GM12865 (cell line): ENCODE measurements at places on chromosomes 1 and 21.

DNA sequence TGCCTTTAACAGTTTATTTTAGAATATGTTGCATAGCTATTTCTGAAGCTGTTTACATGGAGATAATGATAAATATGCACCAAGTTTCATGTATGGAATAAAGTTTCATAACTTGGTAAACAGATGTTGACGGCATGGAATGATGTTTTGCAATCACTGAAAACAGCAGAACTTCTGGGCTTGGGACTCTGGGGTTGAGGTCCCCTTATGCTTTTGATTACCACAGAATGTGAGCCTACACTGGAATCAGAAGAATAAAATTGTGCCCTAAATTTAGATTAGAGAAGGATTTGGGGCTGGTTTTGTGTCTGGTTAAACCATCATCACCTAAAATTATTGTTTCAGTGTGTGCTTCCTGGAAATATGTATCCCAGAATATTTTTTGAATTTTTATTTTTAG lies 11.1 kb downstream of the KRTAP24-1 start:
- DNase-seq = no peak

- no peak for DNase-seq
Measured at GRCh38 chr1:207288315-207288714, 33.2 kb upstream of the CD55 start.

- no peak for DNase-seq
Measured at GRCh38 chr1:52426371-52426770, 22.0 kb downstream of the PRPF38A start.

DNA sequence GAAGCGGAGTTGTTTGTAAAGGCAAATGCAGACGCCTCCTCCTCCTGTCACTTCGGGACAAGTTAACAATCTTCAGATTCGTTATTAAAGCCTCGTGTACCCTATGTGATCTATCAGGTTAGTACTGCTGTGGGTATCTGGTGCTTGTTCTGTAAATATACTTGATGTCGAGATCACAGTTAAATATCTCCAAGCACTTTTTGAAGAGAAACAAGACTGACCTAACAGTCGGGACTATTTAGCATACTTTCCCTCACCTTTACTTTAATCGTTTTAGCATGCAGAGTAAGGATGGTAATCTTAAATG lies 710 bp downstream of the KLHL20 start:
- no peak for DNase-seq

DNA sequence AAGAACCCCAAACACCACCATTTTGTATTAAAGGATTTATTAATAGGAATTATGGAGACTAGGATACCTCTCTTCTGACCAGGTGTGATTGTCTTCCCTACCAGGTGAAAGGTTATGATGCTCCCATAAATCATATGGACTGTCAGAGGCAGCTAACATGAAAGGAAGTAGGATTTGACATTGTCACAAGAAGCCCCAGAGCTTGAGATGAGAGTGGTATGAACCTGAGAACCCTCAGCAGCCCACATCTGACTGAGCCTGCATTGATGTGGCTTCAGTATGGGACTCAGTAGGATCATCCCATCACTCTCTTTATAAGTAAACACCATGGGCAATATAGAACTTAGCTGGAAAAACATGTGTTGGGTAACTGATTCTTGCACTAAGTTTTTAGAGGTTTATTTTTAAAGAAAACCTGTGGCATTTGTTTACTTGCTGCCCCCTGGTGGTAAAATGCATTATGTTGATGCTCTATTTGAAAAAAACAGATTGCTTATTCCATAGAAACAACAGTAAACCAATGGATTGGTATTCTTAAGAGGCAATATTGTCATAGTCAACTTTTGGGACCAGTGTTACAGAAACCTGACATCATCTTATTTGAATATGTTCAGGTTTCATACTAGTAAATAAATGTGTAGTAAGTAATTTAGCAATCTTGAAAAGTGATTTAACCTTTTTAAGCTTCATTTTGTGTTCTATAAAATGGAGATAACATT lies 16.6 kb upstream of the CACYBP start:
- peak; percentile 61 for DNase-seq

GRCh38 chr21:28810826-28811524 lies 181.7 kb downstream of the LTN1 start:
- DNase-seq = no peak

DNA sequence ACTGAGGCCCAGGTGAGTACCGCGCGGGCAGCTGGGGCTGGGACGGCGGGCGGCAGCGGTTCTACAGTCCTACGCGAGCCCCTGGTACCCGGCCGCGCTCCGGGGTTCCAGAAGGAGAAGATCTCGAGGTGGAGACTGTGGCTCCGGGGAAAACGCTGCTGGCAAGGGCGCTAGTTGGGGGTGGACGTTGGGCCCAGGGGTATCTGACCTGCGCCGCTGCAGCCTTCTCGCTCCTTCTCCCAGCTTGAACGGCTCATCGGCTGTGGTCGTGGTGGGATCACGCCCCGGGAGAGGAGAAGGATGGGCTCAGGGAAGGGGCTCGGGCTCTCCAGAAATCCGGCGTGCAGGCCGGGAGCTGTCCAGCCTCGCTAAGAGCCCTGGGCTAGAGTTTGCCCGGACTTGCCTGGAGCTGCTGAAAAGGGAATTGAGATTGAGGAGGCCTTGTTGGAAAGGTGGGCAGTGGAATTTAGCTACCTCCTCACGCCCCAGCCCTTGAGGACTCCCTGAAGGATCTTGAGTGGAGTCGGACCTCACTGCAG lies 1.1 kb upstream of the POU3F1 start:
- DNase-seq = no peak

DNA sequence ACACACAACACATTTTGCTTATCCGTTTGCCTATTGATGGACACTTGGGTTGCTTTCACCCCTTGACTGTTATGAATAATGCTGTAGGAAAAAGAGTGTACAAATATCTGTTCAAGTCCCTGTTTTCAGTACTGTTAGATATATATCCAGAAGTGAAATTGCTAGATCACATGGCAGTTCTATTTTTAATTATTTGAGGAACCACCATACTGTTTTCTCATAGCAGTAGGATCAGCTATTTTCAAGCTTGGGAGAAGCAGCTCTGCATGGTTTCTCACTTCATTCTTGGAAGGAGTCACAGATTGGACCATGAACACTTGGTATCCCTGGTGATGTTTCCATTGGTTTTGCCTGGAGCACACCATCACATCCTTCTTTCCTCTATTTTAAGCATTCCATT lies 114.4 kb upstream of the ZP4 start:
- no peak for DNase-seq

GRCh38 chr1:57204942-57205787 lies 218.7 kb downstream of the DAB1 start:
- no peak for DNase-seq

DNA sequence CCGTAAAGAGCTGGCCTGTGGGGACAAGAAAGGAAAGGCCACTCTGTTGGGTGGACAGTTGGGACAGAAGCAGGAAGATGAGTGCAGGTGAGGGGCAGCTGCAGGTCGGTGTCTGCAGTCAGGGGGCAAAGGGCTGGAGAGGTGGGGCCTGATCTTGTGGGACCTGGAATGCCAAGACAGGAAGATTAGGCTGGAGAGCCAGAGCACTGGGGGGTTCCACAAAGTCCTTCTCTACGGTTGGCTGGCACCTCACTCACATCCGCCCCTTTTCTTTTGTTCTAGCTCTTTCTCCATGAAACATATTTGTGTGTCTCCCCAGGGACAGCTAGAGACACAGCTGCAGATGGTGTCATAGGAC lies 404.1 kb downstream of the PTPRU start:
- no peak for DNase-seq

GRCh38 chr1:31099293-31100032 lies 33.9 kb upstream of the PUM1 start:
- DNase-seq = no peak

DNA sequence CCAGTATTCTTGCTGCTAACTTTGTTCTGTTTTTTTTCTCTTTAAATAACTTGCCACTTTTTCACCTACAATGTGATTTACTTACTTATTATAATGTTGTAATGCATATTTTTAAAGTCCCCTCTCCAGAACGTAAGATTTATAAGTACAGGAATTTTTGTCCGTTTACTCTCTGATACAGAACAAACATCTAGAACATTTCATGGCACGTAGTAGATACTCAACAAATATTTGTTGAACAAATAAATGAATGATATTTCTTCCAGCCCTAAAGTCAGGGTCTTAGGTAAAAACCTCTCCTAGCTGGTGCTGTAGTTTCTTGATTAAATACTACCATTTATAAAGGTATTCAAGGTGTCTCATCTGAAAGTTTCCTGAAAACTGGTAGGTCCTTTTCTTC lies 125.1 kb downstream of the ZBTB18 start:
- no peak for DNase-seq

DNA sequence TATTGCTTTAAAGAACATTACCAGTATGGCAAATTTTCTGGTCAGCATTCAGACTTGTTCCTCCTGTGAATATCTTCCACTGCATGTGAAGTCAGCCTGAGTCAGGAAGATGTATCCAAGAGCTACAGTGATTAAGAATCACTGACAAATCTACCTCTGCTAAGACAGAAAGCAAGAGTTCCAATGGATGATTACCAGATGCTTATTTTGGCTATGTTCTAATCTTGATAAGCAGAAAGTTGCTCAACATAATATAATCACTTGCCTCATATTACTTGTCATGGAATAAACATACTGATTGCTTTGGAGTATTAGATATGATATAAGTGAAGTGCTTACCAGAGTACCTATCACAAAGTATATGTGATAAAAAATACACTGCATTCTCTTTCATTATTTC lies 738.1 kb downstream of the ADGRL2 start:
- no peak for DNase-seq

DNA sequence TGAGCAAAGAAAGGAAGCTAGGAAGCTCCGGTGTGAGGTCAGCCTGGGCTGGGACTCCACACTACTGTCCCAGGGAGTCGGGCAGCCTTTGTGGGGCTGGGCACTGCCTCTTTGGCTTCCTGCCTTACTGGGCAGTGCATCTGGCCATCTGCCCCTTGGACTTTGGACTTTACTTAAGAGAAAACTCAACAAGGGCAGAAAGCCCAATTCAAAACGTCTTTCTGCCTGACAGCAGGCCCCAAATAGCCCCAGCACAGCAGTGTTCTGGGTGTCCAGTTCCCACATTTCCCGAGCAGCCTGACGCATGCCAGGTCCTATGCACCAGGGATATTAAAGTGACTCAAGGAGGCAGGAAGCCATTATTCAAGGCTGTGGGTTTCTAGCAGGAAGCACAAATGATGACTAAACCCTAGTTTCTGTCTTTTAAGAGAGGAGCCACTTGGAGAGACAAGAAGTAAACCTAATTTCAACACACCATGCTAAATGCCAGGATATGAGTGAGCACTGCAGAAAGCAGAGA lies 37.9 kb upstream of the EDEM3 start:
- DNase-seq = no peak

DNA sequence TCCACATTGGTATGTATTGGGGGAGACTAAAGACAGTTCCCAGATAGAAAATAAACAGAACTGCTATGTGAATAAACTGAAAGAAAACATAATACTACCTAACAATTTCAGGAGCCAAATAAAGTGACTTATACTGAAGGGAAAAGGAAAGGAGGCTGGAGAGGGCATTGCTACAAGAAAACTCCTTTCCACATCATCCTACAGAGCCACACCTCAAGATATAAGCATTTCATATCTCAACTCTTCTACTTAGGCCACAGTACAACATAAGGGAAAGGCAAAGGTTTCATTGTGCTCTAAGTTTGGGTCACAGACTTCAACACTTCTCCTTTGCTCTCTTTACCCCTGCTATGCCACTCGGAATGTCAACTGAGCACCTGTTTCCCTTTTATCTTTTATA lies 54.9 kb downstream of the ST7L start:
- DNase-seq = no peak

DNA sequence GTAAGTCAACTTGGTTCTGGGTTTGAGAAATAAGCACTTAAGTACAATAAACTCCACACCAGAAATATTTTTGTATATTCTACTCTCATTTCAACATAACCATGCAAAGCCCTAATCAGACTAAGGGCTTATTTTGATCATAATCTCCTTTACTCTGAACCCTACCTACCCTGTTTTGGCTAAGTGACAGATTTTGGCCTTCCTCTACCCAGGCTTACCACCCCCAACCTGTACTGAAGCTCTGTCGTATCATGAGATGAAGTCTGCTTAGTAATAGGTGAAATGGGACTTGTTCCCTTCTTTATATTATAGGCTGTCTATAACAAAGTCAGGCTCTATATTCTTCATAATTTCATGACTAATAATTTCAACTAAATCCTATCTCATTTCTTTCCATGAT lies 135.5 kb downstream of the RERE start:
- DNase-seq = no peak

DNA sequence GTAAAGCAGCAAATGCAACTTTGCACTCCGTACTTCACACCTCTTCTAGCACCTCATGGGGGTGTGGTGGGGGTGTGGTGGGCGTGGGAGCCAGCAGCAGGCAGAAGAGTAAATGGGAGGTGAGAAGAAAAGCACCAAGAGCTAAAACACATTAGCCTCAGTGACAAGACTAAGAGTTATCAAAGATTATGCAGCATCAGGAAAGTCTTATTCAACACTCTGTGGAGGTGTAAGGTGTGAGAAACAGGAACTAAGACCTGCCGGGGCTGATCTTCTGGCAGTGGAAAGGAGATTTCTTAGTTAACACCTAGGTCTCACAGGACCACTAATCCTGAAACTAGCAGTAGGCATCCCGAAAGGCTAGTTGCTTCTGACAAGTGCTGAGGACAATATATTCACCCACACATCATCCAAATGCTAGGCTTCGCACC lies 9.9 kb downstream of the TGFBR3 start:
- DNase-seq = peak; percentile 88

DNA sequence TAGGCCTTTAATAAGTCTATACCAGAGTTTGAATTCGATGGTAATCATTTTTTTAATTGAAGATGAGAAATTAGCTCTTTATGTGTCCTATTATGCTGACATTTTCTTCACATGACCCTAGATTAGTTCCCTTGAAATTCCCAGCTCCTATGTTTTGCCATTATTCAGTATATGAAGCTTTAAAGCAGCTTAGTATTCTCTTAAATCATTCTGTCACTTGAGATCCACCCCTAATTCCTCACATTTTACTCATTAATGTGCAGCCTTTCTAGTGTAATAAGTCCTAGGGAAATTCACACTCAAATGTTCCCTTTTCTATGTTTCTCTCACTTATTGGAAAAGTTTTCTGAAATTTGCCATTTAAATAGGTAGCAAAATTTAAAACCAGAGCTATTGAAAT lies 704.5 kb upstream of the B3GALT2 start:
- no peak for DNase-seq

- no peak for DNase-seq
Measured at GRCh38 chr1:66137235-66137634, 344.5 kb downstream of the PDE4B start.

GRCh38 chr1:211654838-211655787 lies 20.3 kb downstream of the NEK2 start:
- peak; percentile 90 for DNase-seq

GRCh38 chr1:61071205-61072130 lies 10.9 kb upstream of the NFIA start:
- no peak for DNase-seq
